ENCODE measurements at places on chromosomes 2 and 18.
A peak's percentile ranks its signal among the peaks of the same experiment; 100 is the strongest.

- no peak for DNase-seq
Observed at GRCh38 chr2:121454549-121455090, 76.1 kb upstream of the RNU4ATAC start.

GRCh38 chr2:196719110-196719872, 79.8 kb downstream of the CCDC150 start:
- DNase-seq = no peak

DNA sequence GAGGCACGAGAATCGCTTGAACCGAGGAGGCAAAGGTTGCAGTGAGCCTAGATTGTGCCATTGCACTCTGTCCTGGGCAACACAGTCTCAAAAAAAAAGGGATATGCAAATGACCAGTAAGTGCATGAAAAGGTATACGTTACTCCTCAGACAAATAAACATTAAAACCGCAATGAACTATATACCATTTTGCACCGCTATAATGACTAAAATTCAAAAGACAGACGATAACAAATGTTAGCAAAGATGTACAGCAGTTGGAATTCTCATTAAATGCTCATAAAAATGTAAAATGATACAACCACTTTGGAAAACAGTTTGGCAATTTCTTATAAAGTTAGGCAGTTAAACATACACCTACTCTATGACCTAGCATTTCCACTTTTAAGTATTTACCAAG, 67.4 kb upstream of the MSH6 start:
- DNase-seq = no peak

DNA sequence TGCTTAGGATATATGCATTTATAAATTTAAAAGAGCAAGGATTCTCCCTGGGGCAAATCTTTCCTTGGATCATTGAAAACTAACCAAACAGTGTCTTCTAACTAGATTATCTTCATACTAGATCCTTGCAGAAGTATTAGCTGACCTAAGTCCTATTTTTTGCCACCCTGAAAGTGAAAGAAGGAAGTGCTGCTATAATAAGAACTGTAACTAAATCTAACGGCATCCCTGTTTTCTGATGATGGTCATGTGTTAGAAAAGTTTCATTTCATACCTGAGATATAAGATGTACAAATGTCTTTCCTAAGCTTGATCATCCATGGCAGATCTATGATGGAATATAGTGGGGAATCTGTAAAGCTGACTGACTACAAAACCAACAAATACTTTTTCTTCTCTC, 102.7 kb downstream of the MAP2 start:
- DNase-seq = no peak

GRCh38 chr18:8990276-8991031, 112.0 kb upstream of the NDUFV2 start:
- DNase-seq = no peak

DNA sequence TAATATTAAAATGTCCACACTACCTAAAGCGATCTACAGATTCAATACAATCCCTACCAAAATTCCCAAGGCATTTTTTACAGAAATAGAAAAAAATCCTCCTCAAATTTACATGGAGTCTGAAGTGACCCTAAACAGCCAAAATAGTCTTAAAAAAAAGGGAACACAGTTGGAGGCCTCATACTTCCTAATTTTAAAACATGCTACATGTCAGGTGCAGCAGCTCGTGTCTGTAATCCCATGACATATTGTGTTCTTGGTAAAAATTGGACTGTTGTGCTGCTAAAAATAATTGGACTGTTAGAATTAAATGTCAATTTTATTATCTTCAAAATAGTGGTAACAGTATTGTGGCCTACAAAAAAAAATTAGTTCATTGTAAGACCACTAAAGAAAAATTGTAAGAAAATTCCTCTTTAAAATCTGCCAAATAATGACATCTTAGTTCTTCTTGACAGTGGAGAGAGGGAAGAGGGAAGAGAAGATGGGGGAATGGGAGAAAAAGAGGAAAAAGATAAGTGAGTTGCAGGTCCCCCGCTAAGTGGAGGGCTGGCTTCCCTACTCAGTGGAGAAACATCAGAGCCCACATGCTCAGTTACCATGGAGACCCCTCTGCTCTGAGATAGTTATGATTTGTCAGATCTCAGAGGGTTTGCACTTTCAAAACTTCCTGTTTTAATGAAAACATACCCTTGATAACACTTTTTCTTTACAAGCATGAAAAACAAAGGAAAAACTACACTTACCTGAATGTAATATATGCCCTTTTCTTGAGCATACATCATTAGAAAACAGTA, 46.5 kb downstream of the UNC50 start:
- peak; percentile 23 for DNase-seq

DNA sequence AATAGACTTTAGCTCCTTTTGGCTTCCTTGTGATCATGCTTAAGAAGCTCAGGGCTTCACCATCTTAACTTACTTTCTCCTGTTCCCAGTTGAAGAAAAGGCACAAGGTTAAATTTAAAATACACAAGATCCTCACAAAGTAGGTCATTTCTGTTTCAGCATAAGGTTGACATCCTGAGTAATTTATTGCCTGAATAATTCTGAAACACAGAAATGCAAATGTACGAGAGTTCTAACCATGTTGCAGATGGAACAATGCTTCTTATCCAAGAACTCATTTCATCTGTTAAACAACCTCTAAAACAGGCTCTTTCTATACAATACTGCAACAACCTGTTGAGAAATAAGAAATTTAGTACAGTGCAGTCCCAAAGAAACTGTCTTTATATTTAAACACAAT, 395.2 kb downstream of the BCL11A start:
- DNase-seq = no peak

- no peak for DNase-seq
Observed at GRCh38 chr2:150429384-150429961, 58.0 kb downstream of the RND3 start.

GRCh38 chr18:3839581-3839981, 389.6 kb downstream of the TGIF1 start:
- DNase-seq = no peak

GRCh38 chr2:147045113-147045512, 799.7 kb upstream of the ACVR2A start:
- no peak for DNase-seq

GRCh38 chr18:42480441-42480840, 525.4 kb downstream of the PIK3C3 start:
- DNase-seq = no peak

All from effector CD8-positive, alpha-beta T cell (primary cell).